Smooth muscle cell of trachea (primary cell): ENCODE measurements at places on chromosomes 16 and 17. TPM values are rescaled to one million over a fixed set of nuclear protein-coding genes. Genes with fewer than 3 reads are reported as not detected.

The KCTD13 gene
- 9.9 and 12.5 TPM in 2 replicates for total RNA-seq

The FAHD1 gene
- 82.9 and 96.4 TPM in 2 replicates for total RNA-seq

The CA7 gene
- total RNA-seq = not detected in 2 replicates

The QPRT gene
- total RNA-seq = 29.5 and 57.1 TPM in 2 replicates

The MYH11 gene
- under 0.01 TPM in 2 replicates for total RNA-seq

The MYCBPAP gene
- total RNA-seq = 1.5 and 2.8 TPM in 2 replicates

The DDX52 gene
- total RNA-seq = 17.0 and 25.2 TPM in 2 replicates

The XAF1 gene
- 20.4 and 32.1 TPM in 2 replicates for total RNA-seq

The WNK4 gene
- total RNA-seq = 0.29 and 0.33 TPM in 2 replicates

The ABCA6 gene
- 21.3 and 37.1 TPM in 2 replicates for total RNA-seq

The TPSG1 gene
- total RNA-seq = not detected in 2 replicates

The ZMYND15 gene
- 0.15 and 0.33 TPM in 2 replicates for total RNA-seq

The PYY gene
- not detected in 2 replicates for total RNA-seq

The PERCC1 gene
- 0.17 TPM in 1 of 2 replicates, not detected in the other for total RNA-seq

The GRIN2A gene
- total RNA-seq = under 0.01 and 0.33 TPM in 2 replicates

The KRTAP4-4 gene
- total RNA-seq = not detected in 2 replicates

The GALR2 gene
- total RNA-seq = not detected in 2 replicates

The SEPTIN12 gene
- total RNA-seq = not detected in 2 replicates

The FAM83G gene
- total RNA-seq = 10.6 and 15.9 TPM in 2 replicates

The NACA2 gene
- not detected in 2 replicates for total RNA-seq

The DCUN1D3 gene
- total RNA-seq = 27.8 and 35.2 TPM in 2 replicates

The PRR35 gene
- total RNA-seq = not detected in 2 replicates

The ALOX15B gene
- total RNA-seq = 0.17 TPM in 1 of 2 replicates, not detected in the other

The HSD11B2 gene
- 0.15 and 0.66 TPM in 2 replicates for total RNA-seq

The HSPB9 gene
- not detected in 2 replicates for total RNA-seq

The TTC19 gene
- 46.8 and 51.9 TPM in 2 replicates for total RNA-seq

The ALOXE3 gene
- under 0.01 TPM in 1 of 2 replicates, not detected in the other for total RNA-seq

The CDRT15L2 gene
- not detected in 2 replicates for total RNA-seq

The C17orf78 gene
- total RNA-seq = not detected in 2 replicates

The FUS gene
- total RNA-seq = 43.7 and 107 TPM in 2 replicates

The TMC5 gene
- not detected in 2 replicates for total RNA-seq
